ENCODE measurements at places on chromosomes 2 and 18. TPM values are rescaled to one million over a fixed set of nuclear protein-coding genes. Genes with fewer than 3 reads are reported as not detected.

SP5 gene
- not detected for total RNA-seq

INPP5D gene
- total RNA-seq: 1.3 TPM

SETBP1 gene
- total RNA-seq: 5.2 TPM

RFTN2 gene
- 3.6 TPM for total RNA-seq

SPATA3 gene
- total RNA-seq: not detected

ZNF892 gene
- total RNA-seq: 4.4 TPM

HOXD12 gene
- not detected for total RNA-seq

MSH2 gene
- 13.7 TPM for total RNA-seq

HOXD8 gene
- total RNA-seq: not detected

CPO gene
- total RNA-seq: 0.17 TPM

MALL gene
- total RNA-seq: 13.4 TPM

ABCB11 gene
- under 0.01 TPM for total RNA-seq

RTP5 gene
- not detected for total RNA-seq

ACVR1C gene
- total RNA-seq: 0.43 TPM

IL1B gene
- 0.63 TPM for total RNA-seq

UGT1A8 gene
- not detected for total RNA-seq

SCG2 gene
- 0.09 TPM for total RNA-seq

TMEM169 gene
- 0.26 TPM for total RNA-seq

IL1RL1 gene
- total RNA-seq: 0.17 TPM

SRD5A2 gene
- not detected for total RNA-seq

CUL3 gene
- 48.2 TPM for total RNA-seq

RPRM gene
- 0.16 TPM for total RNA-seq

FRZB gene
- 0.17 TPM for total RNA-seq

SULT1C2 gene
- under 0.01 TPM for total RNA-seq

ADCY3 gene
- 67.2 TPM for total RNA-seq

B4GALT6 gene
- total RNA-seq: 0.77 TPM

STPG4 gene
- total RNA-seq: 0.16 TPM

RMC1 gene
- 24.7 TPM for total RNA-seq

GPR55 gene
- total RNA-seq: not detected

UGT1A10 gene
- not detected for total RNA-seq

MOGAT1 gene
- total RNA-seq: not detected

CTAGE1 gene
- not detected for total RNA-seq

MCEE gene
- total RNA-seq: 23.8 TPM

GPR155 gene
- 1.7 TPM for total RNA-seq

DPP10 gene
- not detected for total RNA-seq

IL36G gene
- total RNA-seq: not detected

CYP1B1 gene
- total RNA-seq: 76.6 TPM

FLACC1 gene
- 0.43 TPM for total RNA-seq

CRYGD gene
- not detected for total RNA-seq

SCN2A gene
- total RNA-seq: 10.9 TPM

RIOK3 gene
- total RNA-seq: 51.9 TPM

NEU4 gene
- total RNA-seq: 0.17 TPM

MRPL33 gene
- total RNA-seq: 30.0 TPM

EFHD1 gene
- not detected for total RNA-seq

POU3F3 gene
- not detected for total RNA-seq

SERPINB10 gene
- not detected for total RNA-seq

LRP1B gene
- under 0.01 TPM for total RNA-seq

DYNAP gene
- not detected for total RNA-seq

FZD7 gene
- total RNA-seq: 71.2 TPM

MERTK gene
- total RNA-seq: 0.86 TPM

KCTD1 gene
- 7.2 TPM for total RNA-seq

Data from bronchial smooth muscle cell (primary cell).